ENCODE measurements at places on chromosomes 3 and 15. TPM values are rescaled to one million over a fixed set of nuclear protein-coding genes. Genes with fewer than 3 reads are reported as not detected.
A peak's percentile ranks its signal among the peaks of the same experiment; 100 is the strongest.

The TLR9 gene
- total RNA-seq, result 1.0 TPM

DNA sequence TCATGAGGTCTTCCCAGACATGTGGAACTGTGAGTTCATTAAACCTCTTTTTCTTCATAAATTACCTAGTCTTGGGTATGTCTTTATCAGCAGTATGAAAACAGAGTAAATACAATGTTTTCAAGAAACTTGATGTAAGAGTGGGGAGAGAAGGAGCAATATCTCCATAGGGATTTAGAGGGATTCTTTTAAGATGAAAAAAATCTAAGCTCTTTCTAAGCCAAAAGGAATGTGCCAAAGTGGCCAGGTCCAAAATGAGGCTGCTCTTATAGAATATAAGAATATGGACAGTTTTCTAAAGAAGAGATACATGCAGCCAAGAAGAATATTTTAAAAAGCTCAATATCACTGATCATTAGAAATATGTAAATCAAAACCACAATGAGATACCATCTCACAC lies 23.9 kb upstream of the RYK start:
- H3K4me1 ChIP-seq, result peaks cover 6% of the 10 kb centered on the region
- H3K27ac ChIP-seq, result no peak overlapping the region
- H3K27me3 ChIP-seq, result no peaks in the 10 kb centered on the region
- H3K4me3 ChIP-seq, result no peak overlapping the region
- no peak for DNase-seq
- H3K36me3 ChIP-seq, result no peaks in the 10 kb centered on the region

DNA sequence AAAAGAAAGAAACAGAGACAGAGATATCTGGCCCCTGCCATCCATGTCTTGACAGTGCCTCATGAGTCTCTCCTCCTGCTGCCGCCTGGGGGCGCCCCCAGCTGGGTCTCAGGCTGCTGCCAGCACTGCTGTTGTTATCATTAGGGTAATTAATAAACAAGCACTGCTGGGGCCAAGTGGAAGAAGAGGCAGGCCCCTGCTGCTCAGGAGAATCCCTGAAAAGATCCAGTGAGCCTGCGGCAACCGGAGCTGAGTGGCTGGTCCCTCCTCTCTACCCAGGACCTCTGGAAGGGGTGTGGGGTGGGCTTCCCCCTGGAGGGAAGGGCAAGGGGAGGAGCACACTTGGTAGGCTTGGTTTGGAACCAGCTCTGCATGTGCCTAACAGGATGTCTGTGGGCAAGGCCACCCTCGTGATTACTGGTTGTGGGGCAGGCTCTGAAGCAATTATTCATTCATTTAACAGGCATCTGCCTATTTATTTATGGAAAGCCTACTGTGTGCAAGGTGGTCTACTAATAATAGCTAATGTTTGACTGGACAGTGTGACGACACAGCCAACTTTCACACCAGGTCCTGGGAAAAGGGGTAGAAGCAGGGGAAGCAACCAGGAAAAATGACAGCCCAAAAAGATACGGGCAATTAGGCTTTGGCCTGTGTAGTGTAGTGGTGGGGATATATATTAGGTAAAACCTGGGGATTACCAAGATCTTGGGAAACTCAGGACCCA lies 1.2 kb upstream of the TYRO3 start:
- H3K4me3 ChIP-seq, result peak overlapping the region; percentile 61
- peaks cover 39% of the 10 kb centered on the region for H3K4me1 ChIP-seq
- H3K27me3 ChIP-seq, result peaks cover 8% of the 10 kb centered on the region
- H3K36me3 ChIP-seq, result no peaks in the 10 kb centered on the region
- peak overlapping the region; percentile 44 for H3K27ac ChIP-seq
- peak; percentile 68 for DNase-seq

DNA sequence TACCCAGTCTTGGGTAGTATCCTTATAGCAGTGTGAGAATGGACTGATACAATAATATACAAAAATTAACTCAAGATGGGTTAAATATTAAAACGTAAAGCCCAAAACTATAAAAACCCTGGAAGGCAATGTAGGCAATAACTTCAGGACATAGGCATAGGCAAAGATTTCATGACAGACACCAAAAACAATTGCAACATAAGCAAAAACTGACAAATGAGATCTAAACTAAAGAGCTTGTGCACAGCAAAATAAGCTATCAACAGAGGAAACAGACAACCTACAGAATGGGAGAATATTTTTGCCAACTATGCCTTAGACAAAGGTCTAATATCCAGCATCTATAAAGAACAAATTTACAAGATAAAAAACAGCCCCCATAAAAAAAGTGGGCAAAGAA lies 204.8 kb upstream of the CCDC54 start:
- no peaks in the 10 kb centered on the region for H3K36me3 ChIP-seq
- H3K27ac ChIP-seq, result no peak overlapping the region
- no peak for DNase-seq
- no peaks in the 10 kb centered on the region for H3K27me3 ChIP-seq
- no peaks in the 10 kb centered on the region for H3K4me1 ChIP-seq
- H3K4me3 ChIP-seq, result no peak overlapping the region

DNA sequence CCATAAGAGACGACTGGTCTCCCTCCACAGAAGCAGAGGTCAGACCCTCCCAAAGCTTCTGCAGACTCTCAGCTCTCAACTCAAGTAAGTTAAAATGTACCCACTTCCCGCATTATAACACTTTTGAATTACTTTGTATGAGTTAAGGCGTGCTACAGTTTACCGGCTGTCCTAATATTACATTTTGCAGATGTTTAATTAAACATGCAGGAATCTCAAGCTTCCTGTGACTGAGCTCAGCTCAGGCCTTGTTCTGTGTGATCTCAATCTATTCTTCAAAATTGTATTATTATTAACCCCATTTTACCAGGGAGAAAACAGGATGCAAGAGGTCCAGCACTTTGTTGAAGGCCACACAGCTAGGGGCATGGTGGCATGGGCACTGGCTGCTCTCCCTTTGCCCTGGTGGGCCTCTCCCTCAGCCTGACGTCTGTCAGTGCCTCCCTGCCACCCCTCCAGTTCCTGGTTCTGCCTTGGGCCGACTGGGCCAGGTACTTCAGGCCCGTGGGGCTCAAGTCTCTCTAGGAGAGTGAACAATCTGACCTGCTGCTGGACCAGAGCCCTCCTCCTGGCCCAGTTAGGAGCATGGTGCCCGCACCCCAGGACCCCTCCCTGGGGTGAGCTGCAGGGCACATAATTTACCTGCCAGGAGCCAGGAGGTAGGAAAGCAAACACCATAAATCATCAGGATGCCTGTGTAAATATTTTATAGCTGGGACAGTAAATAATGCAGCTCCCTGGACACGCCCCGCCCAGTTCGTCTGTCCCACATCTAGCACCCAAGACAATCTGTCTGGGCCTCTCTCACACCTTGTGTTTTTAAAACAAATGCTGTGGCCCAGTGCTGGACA lies 14.9 kb upstream of the RFT1 start:
- peak overlapping the region; percentile 67 for H3K27ac ChIP-seq
- H3K4me1 ChIP-seq, result peaks cover 48% of the 10 kb centered on the region
- DNase-seq, result no peak
- no peaks in the 10 kb centered on the region for H3K27me3 ChIP-seq
- H3K4me3 ChIP-seq, result no peak overlapping the region

DNA sequence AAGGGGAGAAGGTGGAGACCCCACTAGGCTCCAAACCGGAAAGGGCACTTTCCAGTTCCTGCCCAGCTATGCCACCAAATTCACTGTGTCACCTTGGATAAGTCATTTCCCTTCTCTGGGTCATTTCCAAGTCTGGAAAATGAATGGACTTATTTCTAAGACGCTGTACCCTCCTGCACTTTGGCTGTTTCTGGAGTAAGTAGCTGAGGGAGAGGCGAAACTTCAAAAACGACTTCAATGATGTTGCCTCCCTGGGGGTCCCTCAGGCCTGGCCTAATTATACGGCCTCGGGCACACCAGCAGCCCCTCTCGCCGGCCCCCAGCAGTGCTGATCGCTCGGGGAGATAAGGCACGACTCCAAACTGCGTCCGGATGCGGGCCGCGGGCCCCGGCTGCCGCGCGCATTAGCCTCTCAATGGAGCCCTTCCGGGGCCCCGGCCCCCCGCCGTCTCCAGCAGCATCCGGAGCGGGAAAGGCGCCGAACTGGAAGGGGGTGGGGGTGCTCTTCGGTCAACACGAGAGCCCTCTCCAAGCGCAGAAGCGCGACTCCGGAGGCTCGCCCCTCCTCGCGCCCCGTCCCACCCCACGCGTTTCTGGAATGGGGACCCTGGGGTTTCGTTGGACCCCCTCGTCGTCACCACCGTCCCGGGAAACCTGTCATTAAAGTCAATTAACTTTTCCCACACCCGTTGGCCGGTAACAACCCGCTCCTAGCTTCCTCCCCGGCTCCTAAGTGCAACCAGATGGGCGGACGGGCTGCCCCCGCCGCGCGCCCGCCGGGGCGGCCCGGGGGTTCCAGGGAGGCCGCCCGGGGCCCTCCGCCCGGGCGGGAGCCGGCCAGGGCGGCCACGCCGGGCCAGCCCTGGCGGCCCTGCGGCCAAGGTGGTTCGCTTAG lies 4.8 kb downstream of the HES1 start:
- peak; percentile 74 for DNase-seq

DNA sequence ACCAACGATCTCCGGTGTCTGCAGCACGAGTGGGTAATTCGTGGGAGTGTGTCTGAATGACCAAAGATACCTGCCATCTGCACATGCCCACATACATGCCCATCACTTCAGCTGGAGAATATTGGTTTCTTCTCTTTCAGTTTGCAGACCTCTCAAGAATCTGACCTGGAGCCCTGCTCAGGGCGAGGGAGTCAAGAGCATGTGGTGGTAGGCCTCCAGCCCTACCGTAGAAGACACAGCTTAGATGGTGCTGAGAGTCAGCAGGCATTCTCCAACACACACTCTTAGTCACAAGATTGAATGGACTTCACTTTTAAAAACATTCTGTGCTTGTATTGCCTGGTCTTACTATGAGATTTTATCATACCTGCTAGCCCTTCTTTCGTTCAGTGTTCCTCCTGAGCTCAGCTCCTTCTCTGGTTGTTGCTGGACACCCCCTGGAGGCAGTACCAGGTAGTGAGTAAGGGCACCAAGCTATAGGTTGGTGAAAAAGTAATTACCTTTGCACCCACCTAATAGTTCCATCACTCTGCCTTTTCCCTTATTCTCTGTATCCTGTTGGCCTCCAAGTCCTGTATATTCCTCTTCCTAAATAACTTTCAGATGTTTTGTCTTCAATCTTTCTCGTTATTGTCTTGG lies 252.0 kb downstream of the CACNA2D3 start:
- no peaks in the 10 kb centered on the region for H3K27me3 ChIP-seq
- H3K4me3 ChIP-seq, result no peak overlapping the region
- no peaks in the 10 kb centered on the region for H3K4me1 ChIP-seq
- H3K27ac ChIP-seq, result no peak overlapping the region
- no peak for DNase-seq

GRCh38 chr15:70416829-70417228 lies 319.1 kb upstream of the TLE3 start:
- no peaks in the 10 kb centered on the region for H3K36me3 ChIP-seq
- DNase-seq, result no peak
- H3K4me1 ChIP-seq, result peaks cover 3% of the 10 kb centered on the region
- no peak overlapping the region for H3K27ac ChIP-seq
- no peaks in the 10 kb centered on the region for H3K27me3 ChIP-seq

The CSPG5 gene
- 2.3 TPM for total RNA-seq

GRCh38 chr3:56222866-56223265 lies 245.4 kb downstream of the ERC2 start:
- H3K4me3 ChIP-seq, result no peak overlapping the region
- H3K27me3 ChIP-seq, result no peaks in the 10 kb centered on the region
- H3K36me3 ChIP-seq, result no peaks in the 10 kb centered on the region
- no peak overlapping the region for H3K27ac ChIP-seq
- DNase-seq, result no peak
- H3K4me1 ChIP-seq, result no peaks in the 10 kb centered on the region

The FANCD2OS gene
- total RNA-seq, result not detected

GRCh38 chr15:59349680-59350420 lies 22.8 kb downstream of the MYO1E start:
- no peaks in the 10 kb centered on the region for H3K36me3 ChIP-seq
- peak overlapping the region; percentile 38 for H3K27ac ChIP-seq
- H3K4me1 ChIP-seq, result peaks cover 39% of the 10 kb centered on the region
- no peaks in the 10 kb centered on the region for H3K27me3 ChIP-seq
- DNase-seq, result no peak

GRCh38 chr3:80213086-80213485 lies 445.3 kb upstream of the ROBO1 start:
- no peaks in the 10 kb centered on the region for H3K4me1 ChIP-seq
- H3K27ac ChIP-seq, result no peak overlapping the region
- H3K27me3 ChIP-seq, result no peaks in the 10 kb centered on the region
- no peak for DNase-seq
- no peak overlapping the region for H3K4me3 ChIP-seq

DNA sequence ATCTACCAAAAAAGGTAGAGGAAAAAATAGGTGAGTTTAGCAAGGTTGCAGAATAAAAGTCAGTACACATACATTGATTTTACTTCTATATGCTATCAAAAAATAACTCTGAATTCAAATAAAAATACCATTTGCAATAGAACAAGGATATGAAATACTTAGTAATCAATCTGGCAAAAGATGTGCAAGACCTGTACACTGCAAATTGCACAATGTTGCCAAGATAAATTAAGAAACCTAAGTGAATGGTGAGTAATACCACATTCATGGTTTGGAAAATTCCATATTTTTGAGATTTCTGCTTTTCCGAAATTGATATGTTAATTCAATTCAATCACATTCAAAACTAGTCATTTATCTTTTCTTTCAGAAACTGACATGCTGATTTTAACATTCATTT lies 464.8 kb downstream of the EPHA3 start:
- H3K27me3 ChIP-seq, result no peaks in the 10 kb centered on the region
- H3K27ac ChIP-seq, result no peak overlapping the region
- no peaks in the 10 kb centered on the region for H3K4me1 ChIP-seq
- H3K4me3 ChIP-seq, result no peak overlapping the region
- DNase-seq, result no peak
- no peaks in the 10 kb centered on the region for H3K36me3 ChIP-seq

DNA sequence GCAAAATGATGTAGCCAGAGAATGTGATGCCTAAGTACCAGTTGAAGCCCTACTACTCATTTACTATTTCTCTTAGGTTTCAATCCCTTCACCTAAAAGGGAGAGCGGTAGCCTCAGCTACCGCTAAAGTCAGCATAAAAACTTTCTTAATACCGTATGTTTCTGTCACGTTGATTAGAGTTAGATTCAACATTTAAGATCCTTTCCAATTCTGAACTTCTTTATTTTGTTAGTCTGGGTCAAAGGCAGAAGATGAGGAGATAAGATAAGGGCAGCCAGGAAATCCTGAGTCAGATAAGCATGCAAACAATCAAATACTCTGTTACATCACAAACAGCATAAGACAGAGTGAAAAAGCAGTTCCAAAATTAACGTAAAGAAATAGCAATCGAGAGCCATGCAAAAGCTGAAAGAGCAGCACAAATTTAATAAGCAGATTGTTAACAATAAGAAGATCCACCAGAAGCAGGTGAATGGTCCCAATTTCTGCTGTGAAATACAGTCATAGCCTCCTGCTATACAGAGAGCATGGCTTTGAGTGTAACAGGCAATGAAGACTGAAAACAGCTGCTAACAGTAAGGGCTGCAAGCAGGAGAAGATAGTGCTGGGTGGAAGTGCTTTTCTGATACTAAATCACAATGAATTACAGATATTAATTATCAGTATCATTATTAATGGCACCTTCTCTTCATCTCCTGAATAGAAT lies 3.0 kb downstream of the TMEM207 start:
- no peaks in the 10 kb centered on the region for H3K27me3 ChIP-seq
- DNase-seq, result no peak
- H3K36me3 ChIP-seq, result no peaks in the 10 kb centered on the region

The MESP2 gene
- not detected for total RNA-seq

All from lower lobe of right lung (tissue), 2 donors.